KG1 (cell line): ENCODE measurements at places on chromosomes 2 and 18.

DNA sequence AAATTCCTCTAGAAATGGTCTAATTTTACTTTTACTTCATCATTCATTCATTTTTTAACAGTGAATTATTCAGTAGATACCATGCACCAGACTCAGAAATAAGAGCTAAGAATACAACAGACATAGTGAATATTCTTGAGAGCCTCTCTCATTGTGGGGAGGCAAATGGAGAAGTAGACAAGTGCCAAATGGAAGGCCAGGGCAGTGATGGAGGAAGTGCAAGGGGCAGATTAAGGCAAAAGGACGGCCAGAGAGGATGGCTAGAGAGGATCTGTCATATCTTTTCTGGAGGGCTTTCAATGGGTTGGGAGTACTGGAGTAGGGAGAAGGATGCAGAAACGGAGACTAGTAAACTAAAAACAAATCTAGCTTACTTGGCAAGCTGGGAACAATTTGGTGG, 19.0 kb upstream of the RMDN2 start:
- DNase-seq, result no peak

GRCh38 chr2:32559136-32559535, 68.7 kb upstream of the TTC27 start:
- no peak for DNase-seq

GRCh38 chr18:4207383-4207985, 247.6 kb downstream of the DLGAP1 start:
- DNase-seq, result no peak

DNA sequence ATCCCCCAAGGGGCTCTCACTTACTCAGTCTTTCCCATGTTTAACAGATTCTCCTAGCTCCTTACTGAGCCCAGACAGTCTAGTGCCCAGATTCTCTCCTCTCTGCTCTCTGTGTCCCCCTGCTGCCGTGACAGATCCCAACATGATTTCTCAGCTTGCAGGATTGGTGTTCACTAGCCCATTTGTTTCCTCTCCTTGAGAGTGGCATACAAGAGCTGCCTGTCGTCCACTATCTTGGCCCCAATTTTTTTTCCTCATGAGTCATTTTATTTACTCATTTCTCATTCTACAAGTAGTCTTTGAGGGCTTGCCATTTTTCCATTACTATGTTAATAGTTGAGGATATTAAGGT, 199.9 kb upstream of the FN1 start:
- no peak for DNase-seq
